ENCODE measurements at places on chromosomes 2 and 18. TPM values are rescaled to one million over a fixed set of nuclear protein-coding genes. Genes with fewer than 3 reads are reported as not detected.

Gene ABCA12
- not detected for total RNA-seq

Gene COL4A3
- total RNA-seq: 0.29 TPM

Gene LYPD6B
- 21.6 TPM for total RNA-seq

Gene AQP12B
- total RNA-seq: not detected

Gene PLA2R1
- 6.9 TPM for total RNA-seq

- no peak for DNase-seq
These were observed 20.1 kb downstream of the INPP5D start for GRCh38 chr2:233079953-233080835.

DNA sequence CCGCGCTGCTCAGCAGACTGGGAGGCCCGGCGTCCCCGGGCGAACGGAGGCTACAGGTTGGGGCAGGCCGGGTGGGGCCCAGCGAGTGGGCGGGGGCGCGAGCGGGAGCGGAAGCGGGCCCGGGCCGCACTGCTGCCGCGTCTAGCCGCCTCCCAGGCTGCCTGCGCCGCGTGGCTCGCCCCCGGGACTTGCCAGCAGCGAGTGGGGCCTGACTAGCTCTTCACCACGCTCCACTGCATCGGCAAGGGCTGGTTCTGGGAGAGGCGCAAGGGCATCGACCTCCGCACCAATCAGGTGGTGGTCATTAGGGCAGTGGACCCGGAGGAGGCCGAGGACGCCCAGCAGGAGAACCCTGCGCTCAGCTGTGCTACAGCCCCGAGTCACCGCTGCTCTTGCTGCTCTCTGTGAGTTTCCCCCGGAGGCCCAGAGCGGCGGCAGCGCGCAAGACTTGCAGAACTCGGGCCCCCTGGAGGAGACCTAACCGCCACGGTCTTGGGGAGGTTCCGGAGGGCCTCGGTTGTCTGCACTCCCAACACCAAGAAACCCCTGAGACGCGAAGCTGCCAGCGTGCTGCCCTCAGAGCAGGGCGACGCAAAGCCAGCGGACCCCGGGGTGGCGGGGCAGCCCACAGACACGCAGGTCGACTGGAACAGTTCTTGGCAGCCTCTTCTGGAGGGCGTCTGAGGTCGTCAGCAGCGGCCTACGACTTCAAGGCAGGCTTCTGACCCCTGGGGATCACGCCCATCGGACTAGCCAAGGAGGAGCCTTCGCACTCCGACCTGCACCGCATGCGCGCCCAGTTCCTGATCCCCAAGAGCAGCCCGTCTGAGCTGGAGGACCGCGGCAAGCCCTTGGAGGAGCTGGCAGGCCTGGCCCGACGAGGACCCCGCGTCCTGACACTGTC is 27.2 kb upstream of the PTPN2 start:
- no peak for DNase-seq

- DNase-seq: no peak
These were observed 68.1 kb downstream of the ADNP2 start for GRCh38 chr18:80177128-80177527.

GRCh38 chr2:33153008-33153407 is 206.3 kb downstream of the LTBP1 start:
- peak; percentile 68 for DNase-seq

DNA sequence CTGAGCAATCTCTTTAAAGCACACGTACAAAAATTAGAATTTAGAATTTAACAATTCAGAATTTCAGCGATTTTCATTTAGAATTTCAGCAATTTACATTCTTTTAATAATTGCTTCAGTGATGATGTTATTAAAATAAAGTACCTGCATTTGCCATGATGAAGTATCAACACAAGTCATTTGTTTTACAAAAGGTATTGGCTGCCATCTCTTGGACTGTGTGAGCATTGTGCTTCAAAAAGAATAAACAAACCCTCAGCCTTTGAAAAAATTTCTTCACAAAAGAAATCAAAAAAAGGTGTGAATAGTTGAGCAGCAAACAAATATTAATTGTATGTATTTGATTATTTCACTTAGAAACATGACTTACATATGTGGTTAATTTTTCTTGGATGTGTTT is 27.1 kb upstream of the ZC3H15 start:
- DNase-seq: no peak

DNA sequence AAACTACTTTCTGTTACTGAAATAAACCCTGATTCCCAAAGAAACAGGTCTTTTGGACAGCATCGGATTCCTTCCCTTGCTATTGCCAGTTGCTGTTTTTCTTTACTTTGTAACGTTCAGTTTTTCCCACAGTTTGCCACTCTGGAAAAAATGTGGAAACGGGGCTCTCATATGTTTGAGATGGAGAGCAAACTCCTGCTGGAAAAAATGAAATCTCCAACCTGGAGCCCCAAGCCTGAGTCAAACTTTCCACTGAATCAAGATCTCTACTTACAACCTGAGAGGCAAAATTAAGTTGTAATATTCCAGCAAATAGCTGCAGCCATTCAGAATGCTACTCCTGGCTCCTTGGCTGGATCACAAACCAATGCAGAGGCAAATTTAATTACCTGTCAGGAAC is 270.7 kb downstream of the SRBD1 start:
- no peak for DNase-seq

- peak; percentile 67 for DNase-seq
These were observed 56.6 kb downstream of the UBE2E3 start for GRCh38 chr2:181036848-181037603.

- peak; percentile 98 for DNase-seq
These were observed 61.3 kb upstream of the PGAP1 start for GRCh38 chr2:196987649-196988364.

DNA sequence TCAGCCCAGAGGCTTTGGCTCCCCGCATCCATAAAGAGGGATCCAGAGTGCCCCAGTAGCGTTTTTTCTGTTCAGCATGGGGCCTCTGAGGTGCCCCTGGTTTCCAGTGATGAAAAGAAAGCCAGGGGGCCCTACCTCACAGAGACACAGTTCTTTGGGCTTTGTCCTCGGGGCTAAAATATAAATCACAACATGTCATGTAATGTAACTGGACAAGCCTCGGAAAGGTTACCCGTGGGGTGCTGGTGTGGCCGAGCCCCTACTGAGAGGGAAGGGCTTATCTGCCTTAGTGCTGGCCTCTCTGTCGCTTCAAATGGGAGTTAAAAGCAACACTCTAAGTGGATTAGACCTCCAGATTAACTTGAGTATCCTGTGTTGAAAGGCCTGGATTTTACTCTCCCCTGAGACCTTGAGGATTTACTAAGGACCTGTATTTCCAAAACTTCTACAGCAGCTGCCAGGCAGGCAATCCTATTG is 251.6 kb upstream of the APCDD1 start:
- no peak for DNase-seq

GRCh38 chr2:236545248-236545658 is 24.4 kb upstream of the ACKR3 start:
- no peak for DNase-seq

- DNase-seq: no peak
These were observed 28.8 kb downstream of the ADAM23 start for GRCh38 chr2:206472094-206472493.

- no peak for DNase-seq
These were observed 66.8 kb downstream of the BIN1 start for GRCh38 chr2:127040169-127040568.

DNA sequence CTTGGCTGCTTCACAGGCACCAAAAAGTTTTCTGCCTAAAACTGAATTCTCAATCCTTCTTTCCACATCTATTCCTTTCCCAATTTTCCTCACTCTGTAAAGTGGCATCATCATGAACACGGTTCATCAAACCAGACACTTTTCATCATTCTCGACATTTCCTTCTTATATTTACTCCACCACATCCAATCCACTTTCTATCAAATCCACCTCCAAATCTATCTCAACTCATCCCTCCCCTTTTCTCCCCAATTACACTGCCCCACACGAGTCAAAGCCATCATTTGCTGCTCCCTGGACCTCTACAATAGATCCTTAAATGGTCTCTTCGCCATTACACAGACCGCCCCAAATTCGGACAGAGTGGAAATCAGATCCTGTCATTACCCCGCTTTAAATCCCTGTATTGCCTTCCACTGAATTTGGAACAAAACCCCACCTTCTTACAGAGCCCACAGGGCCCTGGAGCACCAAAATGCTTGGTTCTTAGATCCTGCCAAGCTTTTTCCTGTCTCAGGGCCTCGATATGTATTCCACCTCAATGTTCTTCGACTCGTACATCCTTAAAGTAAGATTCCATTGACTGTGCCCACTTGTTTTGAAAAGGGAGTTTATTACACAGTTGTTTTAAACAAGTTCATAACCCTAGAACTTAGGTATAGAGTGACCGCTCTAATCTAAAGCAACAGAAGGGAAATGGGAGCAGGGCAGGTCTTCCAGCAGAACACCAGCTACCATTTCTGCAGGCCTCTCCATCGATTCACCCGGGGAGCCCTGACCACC is 856 bp downstream of the ACAA2 start:
- DNase-seq: peak; percentile 19
